ENCODE measurements at places on chromosomes 16 and 17.
A peak's percentile ranks its signal among the peaks of the same experiment; 100 is the strongest.

- no peak for DNase-seq
Observed at GRCh38 chr17:82967268-82968032, 112.0 kb upstream of the METRNL start.

- no peak for DNase-seq
Observed at GRCh38 chr17:51115179-51115578, 5.5 kb downstream of the SPAG9 start.

DNA sequence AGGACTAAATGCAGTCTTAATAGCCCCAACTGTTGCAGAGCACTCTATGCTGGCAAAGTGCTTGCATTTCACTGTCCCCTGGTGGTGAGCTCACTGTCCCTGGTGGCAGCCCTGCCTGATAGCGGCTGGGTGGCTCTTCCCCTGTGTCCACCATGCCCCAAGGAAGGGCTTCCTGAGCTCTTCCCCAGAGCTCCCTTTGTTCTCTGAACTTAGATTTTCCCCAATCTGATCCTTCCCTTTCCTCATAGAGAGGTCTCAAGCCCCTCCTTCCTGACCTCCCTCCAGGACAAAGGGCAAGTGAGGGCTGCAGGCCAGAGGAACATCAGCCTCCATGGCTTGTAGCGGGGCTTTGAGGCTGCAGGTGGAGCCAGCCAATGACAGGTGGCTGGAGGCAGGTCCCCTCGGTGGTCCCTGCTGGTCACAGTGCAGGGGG is 17.0 kb downstream of the BEAN1 start:
- DNase-seq = no peak

GRCh38 chr17:7442142-7442541 is 2.7 kb upstream of the CHRNB1 start:
- no peak for DNase-seq

- no peak for DNase-seq
Observed at GRCh38 chr16:27511657-27512448, 37.9 kb downstream of the GTF3C1 start.

- no peak for DNase-seq
Observed at GRCh38 chr16:27727941-27728340, 178.0 kb downstream of the KATNIP start.

DNA sequence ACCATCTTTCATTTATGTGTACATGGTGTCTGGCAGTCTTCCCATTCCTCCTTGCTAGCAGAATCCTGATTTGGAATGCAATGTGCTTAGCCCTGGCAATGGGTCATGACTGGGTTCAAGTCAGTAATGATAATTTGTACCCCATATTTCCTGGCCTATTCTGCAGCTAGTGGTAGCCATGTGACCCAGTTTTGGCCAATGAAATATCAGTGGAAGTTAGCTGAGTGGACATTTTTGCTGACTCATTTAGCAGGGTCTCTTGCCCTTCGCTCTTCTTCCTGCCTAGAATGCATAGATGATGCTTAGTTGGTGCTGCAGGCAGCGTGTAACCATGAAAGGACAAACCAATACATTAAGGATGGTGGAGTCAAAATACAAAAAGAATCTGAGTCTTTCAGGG is 78.8 kb upstream of the AKTIP start:
- DNase-seq = no peak

GRCh38 chr16:65117811-65118448 is 3.9 kb downstream of the CDH11 start:
- no peak for DNase-seq

DNA sequence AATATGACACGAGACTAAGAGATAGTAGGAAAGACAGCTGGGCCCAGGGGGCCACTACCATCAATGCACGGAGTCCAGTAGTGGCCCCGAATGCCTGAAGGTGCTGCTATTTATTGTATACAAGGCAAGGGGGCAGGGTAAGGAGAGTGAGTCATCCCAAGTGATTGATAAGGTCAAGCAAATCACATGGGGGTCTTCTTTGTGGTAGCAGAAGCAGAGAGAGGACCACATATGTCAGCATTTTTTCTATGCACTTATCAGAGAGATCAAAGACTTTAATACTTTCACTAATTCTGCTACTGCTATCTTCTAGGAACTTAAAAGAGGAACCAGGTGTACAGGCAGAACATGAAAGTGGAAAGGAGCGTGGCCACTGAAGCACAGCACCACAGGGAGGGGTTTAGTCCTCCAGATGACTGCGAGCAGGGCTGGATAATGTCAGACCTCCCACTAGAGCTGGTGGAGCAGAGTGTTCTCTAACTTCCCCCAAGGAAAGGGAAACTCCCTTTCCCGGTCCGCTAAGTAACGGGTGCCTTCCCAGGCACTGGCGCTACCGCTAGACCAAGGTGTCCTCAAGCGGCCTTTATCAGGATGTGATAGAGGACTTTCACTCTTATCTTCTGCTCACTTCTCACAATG is 26.4 kb upstream of the ARL4D start:
- DNase-seq = no peak

DNA sequence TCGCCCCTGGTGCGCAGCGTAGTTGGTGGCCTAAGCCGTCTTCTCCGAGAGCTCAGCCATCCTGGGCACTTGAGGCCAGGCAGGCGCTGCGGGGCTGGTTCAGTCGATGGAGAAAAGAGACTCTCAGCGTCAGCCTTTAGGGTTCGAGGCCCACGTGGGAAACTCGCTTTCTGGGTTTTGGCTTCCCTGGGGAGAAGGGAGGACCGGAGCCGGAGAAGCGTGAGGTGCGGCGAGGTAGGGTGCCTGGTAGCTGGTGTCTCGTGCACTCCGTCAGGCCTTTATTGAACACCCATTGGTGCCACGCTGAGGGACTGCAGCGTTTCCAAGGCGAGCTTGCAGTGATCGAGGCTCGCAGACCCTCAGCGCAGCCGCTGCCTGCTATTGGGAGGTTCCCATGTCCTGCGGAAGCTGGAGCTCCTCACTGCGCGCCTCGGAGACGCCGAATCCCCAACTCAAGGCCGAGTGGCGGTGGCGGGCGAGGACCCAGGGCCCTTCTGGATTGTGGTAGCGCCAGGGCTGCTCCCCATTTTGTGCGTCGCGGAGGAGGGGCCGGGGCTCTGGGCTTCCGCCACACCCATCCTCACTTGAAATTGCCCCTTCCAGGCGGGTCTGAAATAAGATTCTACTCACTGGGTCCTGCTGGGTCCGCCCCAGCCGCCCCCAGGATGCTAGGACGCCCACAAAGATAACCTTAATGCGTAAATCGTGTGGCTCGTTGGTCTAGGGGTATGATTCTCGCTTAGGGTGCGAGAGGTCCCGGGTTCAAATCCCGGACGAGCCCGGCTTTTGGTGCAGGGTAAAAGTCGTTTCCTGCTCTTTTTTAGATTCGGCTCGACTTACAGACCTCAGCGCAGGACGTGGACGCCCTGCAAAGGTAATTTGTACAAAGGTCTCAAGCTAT is 1.2 kb downstream of the OR1F1 start:
- no peak for DNase-seq

GRCh38 chr17:7887482-7888183 is 956 bp upstream of the CHD3 start:
- peak; percentile 89 for DNase-seq

- no peak for DNase-seq
Observed at GRCh38 chr17:65057531-65058090, 1.1 kb upstream of the GNA13 start.

- no peak for DNase-seq
Observed at GRCh38 chr17:28252436-28252835, 66.6 kb upstream of the TMEM97 start.

GRCh38 chr17:62715882-62716390 is 88.5 kb downstream of the MRC2 start:
- no peak for DNase-seq

DNA sequence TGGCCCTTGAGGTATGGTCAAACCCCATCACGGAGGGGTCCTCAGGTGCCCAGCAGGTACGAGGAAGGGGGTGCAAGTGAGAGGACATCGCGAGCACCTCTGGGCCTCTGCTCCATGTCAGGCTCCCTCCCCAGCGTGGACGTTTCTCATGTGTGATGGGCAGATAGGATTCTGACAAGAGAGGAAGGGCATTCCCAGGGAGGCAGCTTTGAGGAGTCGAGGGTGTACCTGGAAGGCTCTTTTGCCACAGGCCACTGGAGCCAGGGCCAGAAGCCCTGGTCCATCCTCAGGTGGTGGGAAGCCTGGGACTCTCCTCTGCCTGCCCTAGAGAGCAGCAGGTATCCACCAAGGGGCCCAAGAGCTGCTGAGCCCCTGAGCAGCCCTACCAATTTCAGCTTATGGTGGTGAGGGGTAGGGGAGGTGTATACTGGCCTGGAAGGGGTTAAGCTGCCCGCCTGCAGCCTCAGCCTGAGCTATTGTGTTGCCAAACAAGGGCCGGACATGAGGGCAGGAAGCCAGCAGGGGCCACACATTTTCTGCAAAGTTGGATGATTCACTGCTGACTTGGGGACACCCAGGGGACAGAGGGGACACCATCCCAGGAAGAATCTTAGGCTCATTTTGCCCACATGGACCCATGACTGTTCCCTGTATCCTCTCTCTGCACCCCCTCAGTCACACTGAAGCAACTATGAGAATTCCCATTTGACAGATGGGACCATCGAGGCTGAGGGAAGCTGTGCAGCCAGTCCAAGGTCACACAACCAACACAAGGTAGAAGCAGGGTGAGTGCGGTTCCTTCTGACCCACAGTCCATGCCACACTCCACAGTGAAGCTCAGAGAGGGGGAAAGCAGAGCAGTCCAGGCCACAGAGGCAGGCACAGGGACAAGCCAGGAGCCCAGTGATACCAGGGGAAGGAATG is 1.7 kb downstream of the CDH5 start:
- DNase-seq = no peak

DNA sequence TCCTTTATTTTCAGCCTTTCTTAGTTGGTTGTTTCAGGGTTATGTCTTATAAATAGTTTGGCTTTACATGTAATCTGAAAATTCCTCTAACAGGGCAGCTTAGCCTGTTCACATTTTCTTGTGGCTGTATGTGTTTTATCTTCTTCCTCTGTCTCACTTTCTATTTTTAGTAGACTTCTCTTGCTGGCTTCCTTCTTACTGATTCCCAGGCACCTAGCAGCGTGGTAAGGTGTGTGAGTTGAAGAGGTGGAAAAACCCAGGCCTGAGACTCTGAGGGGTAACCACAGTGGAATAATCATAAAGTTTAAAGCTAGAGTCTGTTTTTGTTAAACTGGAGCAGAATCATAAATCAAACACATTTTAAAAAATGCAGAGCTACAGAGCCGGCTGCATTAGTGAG is 190.9 kb downstream of the LGALS9B start:
- no peak for DNase-seq

- DNase-seq = no peak
Observed at GRCh38 chr16:76576526-76576925, 299.3 kb downstream of the CNTNAP4 start.

- DNase-seq = no peak
Observed at GRCh38 chr16:22008215-22009059, 526 bp downstream of the MOSMO start.

- DNase-seq = no peak
Observed at GRCh38 chr17:7081341-7082062, 1.5 kb upstream of the CLEC10A start.

- no peak for DNase-seq
Observed at GRCh38 chr17:57279432-57279831, 23.1 kb downstream of the MSI2 start.

GRCh38 chr17:660453-660852 is 54.2 kb downstream of the VPS53 start:
- no peak for DNase-seq

- no peak for DNase-seq
Observed at GRCh38 chr17:81608605-81609004, 28.3 kb downstream of the NPLOC4 start.

- no peak for DNase-seq
Observed at GRCh38 chr17:8889458-8890210, 22.2 kb upstream of the PIK3R6 start.

- no peak for DNase-seq
Observed at GRCh38 chr17:57956291-57957119, 1.3 kb upstream of the CUEDC1 start.

DNA sequence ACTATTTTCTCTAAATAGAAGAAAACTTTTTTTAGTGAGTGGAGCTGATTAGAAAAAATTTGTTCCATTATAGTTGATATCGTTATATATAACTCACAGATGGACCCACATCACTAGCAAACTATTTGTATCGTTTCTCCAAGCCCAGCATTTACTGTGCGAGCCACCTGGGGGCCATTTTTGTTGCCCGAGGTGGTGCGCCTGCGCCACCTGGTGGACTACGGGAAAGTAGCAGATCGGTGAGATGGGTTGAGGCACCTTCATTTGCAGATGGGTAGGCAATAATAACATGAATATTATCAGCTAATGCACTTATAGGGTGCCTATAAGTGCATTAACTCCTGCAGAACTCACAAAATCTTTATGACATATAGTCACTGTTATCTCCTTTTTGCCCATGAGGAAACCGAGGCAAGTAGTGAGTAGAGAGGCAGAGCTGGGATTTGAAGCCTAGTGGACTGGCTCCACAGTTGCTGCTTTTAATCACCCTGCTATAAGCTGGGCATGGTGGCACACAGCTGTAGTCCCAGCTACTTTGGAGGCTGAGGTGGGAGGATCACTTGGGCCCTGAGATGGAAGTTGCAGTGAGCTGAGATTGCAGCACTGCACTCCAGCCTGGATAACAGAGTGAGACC is 23.2 kb upstream of the NTN1 start:
- peak; percentile 71 for DNase-seq

- DNase-seq = no peak
Observed at GRCh38 chr17:17156107-17156506, 50.0 kb downstream of the PLD6 start.

DNA sequence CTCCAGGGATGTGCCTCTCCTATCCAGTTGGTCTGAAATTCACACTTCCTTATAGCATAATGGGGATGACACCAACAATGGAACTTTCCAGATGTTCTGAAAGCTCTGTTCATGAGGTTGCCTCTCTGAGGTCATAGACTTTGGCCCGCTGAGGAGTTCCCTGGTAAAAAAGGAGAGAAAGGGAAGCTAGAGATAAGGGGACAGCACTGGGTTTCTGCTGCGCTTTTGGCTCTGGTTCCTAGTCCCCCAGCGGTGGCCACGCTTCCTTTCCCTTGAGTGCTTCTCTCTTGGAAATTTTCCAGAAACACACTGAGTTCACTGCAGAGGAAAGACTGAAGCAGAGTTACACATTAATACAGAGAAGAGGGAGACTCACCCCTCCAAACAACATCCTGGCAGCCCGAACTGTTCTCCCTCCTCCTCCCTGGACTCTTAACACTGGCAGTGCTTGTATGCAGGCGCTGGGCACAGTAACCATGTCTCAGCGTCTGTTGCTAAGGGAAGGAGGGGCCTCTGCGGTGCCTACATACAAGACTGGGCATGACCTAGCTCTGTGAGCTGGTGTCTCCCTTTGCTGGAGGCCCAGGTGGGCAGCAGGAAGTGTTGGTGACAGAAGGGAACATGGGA is at the start of gene DNAH3:
TSS of gene DNAH3 (minus strand) at position 472 of the 627 bp plus-strand sequence. CDS start 527 bp downstream, outside the sequence.
- no peak for DNase-seq

DNA sequence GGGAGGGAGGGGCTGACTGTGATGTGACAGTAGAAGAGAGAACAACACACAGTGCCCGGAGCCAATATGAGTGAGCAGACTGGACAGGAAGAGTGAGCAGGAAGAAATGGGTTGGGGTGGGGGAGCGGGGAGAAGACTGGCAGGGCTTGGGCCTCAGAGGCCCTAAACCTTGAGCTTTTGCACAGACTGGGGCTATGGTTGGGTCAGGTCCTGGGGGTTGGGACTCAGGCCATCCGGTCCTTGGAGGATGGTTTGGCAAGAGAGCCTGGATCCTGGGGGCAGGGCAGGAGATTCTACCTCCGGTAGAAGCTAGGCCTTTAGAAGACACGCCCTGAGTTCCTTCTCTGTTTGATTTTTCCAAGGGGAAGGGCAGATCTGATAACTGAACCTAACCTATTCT is 1.1 kb downstream of the CAMTA2 start:
- DNase-seq = no peak

GRCh38 chr17:332558-333322 is 19.9 kb downstream of the RPH3AL start:
- no peak for DNase-seq

Measured in stimulated activated CD4-positive, alpha-beta T cell treated with anti-CD3 and anti-CD28 coated beads, Interleukin-2, amount 100 ng/mL, for 4 hours (primary cell).